ENCODE measurements at places on chromosomes 16 and 17.

DNA sequence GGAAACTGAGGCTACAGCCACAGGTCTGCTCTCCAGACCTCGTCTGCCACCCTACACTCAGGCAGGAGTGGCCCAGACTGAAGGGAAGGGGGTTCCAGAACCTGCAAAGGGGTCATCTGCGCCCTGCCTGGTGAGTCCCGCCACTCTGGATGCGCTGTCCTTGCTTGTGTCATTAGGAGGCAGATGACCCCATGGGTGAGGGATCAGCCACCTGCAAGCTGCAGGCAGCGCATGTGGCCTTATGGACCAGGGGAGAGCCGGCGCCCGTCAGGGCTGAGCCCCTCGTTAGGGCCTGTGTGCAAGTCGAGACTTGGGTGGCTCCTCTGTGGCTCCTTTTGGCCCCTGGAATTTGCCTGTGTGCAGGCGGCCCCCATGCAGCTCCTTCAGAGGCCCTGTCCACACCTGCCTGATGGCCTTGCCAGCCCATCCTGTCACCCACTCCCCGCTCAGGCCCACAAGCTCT lies 5.7 kb downstream of the ZFPM1 start:
- peaks cover 23% of the 10 kb centered on the region for H3K4me1 ChIP-seq
- H3K36me3 ChIP-seq = no peaks in the 10 kb centered on the region
- no peak overlapping the region for H3K27ac ChIP-seq
- DNase-seq = no peak
- H3K4me3 ChIP-seq = no peak overlapping the region

GRCh38 chr16:28090646-28091377 lies 27.3 kb upstream of the GSG1L start:
- no peak overlapping the region for H3K27ac ChIP-seq
- DNase-seq = no peak
- no peaks in the 10 kb centered on the region for H3K4me1 ChIP-seq
- peaks cover 3% of the 10 kb centered on the region for H3K36me3 ChIP-seq

- H3K36me3 ChIP-seq = no peaks in the 10 kb centered on the region
- DNase-seq = no peak
- H3K4me1 ChIP-seq = no peaks in the 10 kb centered on the region
- H3K27me3 ChIP-seq = no peaks in the 10 kb centered on the region
Measured at GRCh38 chr16:6160303-6160702, 1062.7 kb upstream of the EEF2KMT start.

DNA sequence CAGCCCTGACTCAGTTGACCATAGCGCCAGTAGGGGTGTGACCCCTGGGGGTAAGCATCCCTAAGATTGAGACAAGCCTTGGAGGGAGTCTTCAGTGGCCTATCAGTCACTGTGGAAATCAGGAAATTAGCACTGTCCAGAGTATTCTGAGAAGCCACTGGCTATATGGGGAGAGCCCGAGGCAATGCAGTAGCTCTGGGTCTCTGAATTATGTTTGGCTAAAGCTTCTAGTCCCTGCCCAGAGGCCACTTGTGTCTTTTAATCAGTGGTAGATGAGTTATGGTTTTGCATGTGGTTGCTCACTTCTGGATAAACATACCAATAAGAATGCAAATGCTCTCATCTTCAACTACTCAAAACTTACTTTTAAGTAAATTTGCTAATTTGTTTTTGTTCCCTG lies 100.6 kb upstream of the TOX3 start:
- no peak for DNase-seq
- H3K27me3 ChIP-seq = no peaks in the 10 kb centered on the region
- no peak overlapping the region for H3K4me3 ChIP-seq
- H3K4me1 ChIP-seq = no peaks in the 10 kb centered on the region
- H3K36me3 ChIP-seq = no peaks in the 10 kb centered on the region

GRCh38 chr16:23494188-23494587 lies 16.1 kb downstream of the GGA2 start:
- H3K4me3 ChIP-seq = no peak overlapping the region
- DNase-seq = no peak
- no peak overlapping the region for H3K27ac ChIP-seq
- H3K27me3 ChIP-seq = no peaks in the 10 kb centered on the region
- peaks cover 18% of the 10 kb centered on the region for H3K4me1 ChIP-seq

DNA sequence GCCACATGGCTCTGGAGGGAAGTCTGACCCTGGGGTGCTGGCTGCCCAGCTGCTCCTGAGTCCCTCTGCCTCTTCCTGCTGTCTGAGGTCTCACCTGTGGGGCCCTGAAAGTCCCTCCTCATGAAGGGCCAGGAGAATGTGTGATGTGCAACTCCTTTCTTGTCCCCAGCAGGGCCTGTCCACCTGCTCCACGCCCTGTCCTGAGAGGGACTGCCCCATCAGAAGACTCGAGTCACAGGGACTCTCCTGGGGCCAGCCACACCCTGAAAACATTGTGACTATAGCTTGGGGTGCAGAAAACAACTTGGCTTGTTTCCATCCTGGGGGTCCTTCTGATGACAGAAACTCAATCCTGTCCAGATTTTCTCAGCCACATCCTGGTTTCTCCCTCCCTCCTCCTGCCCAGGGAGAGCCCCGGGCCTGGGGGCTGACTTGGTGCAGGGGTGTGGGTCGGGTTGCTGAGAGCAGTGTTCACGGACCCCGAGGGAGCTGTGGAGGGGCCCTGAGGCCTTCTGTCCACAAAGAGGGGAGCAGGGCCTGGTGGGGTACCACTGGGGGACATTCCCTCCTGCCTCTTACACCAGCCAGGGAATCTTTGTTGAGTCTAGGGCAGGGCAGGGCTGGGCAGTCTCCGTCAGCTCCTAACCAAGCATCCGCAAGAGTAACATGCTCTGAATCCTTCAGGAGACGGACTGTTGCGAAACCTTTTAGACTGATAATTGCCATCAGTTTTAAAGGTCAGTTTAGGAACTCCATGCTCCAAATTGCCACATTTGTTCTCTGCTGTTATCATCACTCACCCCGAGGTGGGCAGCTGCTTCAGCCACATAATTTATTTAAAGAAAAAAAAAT lies 45.9 kb downstream of the NT5M start:
- no peak for DNase-seq
- no peak overlapping the region for H3K4me3 ChIP-seq
- H3K36me3 ChIP-seq = no peaks in the 10 kb centered on the region
- H3K27me3 ChIP-seq = no peaks in the 10 kb centered on the region
- H3K27ac ChIP-seq = no peak overlapping the region
- H3K4me1 ChIP-seq = peaks cover 7% of the 10 kb centered on the region

DNA sequence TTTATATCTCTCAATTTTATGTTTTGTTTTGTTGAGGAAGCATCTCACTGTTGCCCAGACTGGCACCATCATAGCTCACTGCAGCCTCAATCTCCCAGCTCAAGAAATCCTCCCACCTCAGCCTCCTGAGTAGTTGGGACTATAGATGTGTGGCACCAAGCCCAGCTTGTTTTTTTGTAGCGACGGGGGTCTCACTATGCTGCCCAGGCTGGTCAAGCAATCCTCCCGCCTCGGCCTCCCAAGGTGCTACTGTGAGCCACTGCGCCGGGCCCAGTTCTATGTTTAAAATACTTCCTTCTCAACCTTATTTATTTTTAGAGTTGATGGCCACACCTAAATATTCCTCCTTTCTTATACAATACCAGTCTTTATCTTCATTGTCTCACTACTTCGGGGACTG lies 1.9 kb upstream of the NFE2L1 start:
- H3K27me3 ChIP-seq = no peaks in the 10 kb centered on the region
- no peak overlapping the region for H3K4me3 ChIP-seq
- peaks cover 31% of the 10 kb centered on the region for H3K4me1 ChIP-seq
- H3K36me3 ChIP-seq = peaks cover 13% of the 10 kb centered on the region
- DNase-seq = no peak
- no peak overlapping the region for H3K27ac ChIP-seq

GRCh38 chr17:9644910-9645751 lies at the start of gene USP43:
Gene USP43 (plus strand): TSS chr17:9645517. CDS start chr17:9645633, 116 bp downstream.
- H3K27ac ChIP-seq = peak within 1 kb of the TSS; percentile 57
- H3K36me3 ChIP-seq = no peaks in the 10 kb centered on the region
- H3K4me3 ChIP-seq = peak within 1 kb of the TSS; percentile 83
- DNase-seq = peak; percentile 68

GRCh38 chr17:68359791-68360535 lies 68.7 kb downstream of the ARSG start:
- no peak overlapping the region for H3K4me3 ChIP-seq
- no peak for DNase-seq
- H3K4me1 ChIP-seq = peaks cover 13% of the 10 kb centered on the region

- H3K27me3 ChIP-seq = no peaks in the 10 kb centered on the region
- no peak overlapping the region for H3K4me3 ChIP-seq
Measured at GRCh38 chr17:54992797-54993639, 24.5 kb downstream of the STXBP4 start.

- H3K4me3 ChIP-seq = no peak overlapping the region
- H3K4me1 ChIP-seq = no peaks in the 10 kb centered on the region
- H3K36me3 ChIP-seq = no peaks in the 10 kb centered on the region
- no peaks in the 10 kb centered on the region for H3K27me3 ChIP-seq
- no peak for DNase-seq
Measured at GRCh38 chr17:76131051-76131691, 9.9 kb downstream of the FOXJ1 start.
